Germinal center (tissue), 1 donor: ENCODE measurements at places on chromosomes 1 and 21.

- DNase-seq = no peak
Measured at GRCh38 chr1:215243345-215244054, 161.0 kb downstream of the KCNK2 start.

- peak; percentile 61 for DNase-seq
Measured at GRCh38 chr1:160607011-160607671, 27.8 kb upstream of the CD84 start.

- no peak for DNase-seq
Measured at GRCh38 chr1:29319300-29320110, 83.2 kb downstream of the PTPRU start.

GRCh38 chr1:119947468-119947867 is 51.2 kb upstream of the ADAM30 start:
- no peak for DNase-seq

- DNase-seq = no peak
Measured at GRCh38 chr1:105368446-105368845, 1618.7 kb downstream of the AMY1C start.

- no peak for DNase-seq
Measured at GRCh38 chr1:203926025-203926540, 64.7 kb downstream of the SNRPE start.

DNA sequence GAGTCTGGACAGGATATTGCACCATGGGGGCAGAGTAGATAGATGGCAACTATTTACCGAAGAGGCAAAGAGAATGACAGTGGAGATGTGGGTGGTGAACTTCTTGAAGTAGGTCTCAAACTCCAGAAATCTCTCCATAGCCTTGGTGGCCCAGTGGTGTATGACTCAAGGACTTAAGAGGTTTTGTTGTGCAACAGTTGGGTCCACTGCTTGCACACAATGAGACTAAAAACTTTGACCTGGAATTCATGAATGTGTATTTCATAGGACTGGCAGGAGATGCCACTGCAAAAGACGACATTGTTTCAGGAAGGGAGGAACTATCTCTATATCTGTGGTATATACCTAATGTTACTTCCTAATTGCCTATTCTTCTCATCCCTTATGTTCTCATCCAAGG is 75.9 kb downstream of the ZSCAN20 start:
- no peak for DNase-seq
